ENCODE measurements at places on chromosomes 16 and 17.

DNA sequence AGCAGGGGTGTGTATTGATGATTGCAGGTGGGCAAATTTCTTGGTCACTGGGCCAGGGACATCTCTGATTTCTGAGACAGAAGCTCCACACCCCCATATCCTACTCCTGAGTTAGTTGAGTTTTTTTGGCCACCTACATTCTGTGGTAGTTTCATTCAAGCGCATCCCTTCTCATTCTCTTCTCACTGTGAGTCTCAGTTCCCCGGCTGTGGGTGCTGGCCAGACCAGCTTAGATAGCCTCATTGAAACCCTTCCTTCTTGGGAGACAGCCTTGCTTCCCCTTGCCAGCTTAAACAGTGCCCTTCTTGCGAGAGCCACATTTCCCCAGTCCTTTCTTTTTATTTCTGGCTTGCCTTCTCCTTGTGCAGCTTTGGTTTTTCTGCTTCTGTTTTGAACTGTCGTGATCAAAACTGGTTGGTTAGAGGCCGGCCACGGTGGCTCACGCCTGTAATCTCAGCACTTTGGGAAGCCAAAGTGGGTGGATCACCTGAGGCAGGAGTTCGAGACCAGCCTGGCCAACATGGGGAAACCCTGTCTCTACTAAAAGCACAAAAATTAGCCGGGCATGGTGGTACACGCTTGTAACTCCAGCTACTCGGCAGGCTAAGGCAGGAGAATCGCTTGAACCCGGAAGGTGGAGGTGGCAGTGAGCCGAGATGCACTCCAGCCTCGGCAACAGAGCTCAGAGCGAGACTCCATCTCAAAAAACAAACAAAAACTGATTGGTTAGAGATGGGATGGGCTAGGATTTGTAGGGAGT lies 2.8 kb downstream of the GPT2 start:
- no peaks in the 10 kb centered on the region for H3K36me3 ChIP-seq
- H3K4me1 ChIP-seq = peaks cover 21% of the 10 kb centered on the region
- H3K27ac ChIP-seq = no peak overlapping the region
- DNase-seq = no peak

DNA sequence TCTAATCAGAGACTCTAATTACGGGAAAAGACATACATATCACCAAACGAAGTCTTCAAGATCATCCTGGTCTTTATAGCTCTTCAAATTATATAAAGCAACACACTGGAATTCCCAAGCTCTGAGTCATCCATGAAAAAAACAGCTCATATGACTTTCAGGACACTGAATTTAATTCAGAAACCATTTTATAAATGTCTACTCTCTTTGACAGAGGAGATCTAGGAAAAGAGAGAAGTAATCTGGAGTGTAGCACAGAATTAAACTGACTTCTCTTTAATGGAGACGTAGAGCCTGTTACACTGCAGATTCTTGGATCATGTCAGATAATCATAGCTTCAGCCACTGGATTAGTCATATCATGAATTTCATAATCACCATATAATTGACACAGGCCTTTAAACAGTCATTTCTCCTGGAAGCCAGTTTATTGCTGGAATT lies 86.8 kb upstream of the WSB1 start:
- no peaks in the 10 kb centered on the region for H3K27me3 ChIP-seq
- no peaks in the 10 kb centered on the region for H3K4me1 ChIP-seq
- no peak overlapping the region for H3K27ac ChIP-seq
- H3K36me3 ChIP-seq = no peaks in the 10 kb centered on the region
- DNase-seq = no peak

- H3K4me3 ChIP-seq = no peak overlapping the region
- no peak overlapping the region for H3K27ac ChIP-seq
- H3K36me3 ChIP-seq = no peaks in the 10 kb centered on the region
- peaks cover 34% of the 10 kb centered on the region for H3K4me1 ChIP-seq
- no peak for DNase-seq
These were observed 1.4 kb downstream of the DCXR start for GRCh38 chr17:82035956-82036633.

- no peaks in the 10 kb centered on the region for H3K36me3 ChIP-seq
- DNase-seq = no peak
- H3K4me3 ChIP-seq = no peak overlapping the region
- H3K27me3 ChIP-seq = no peaks in the 10 kb centered on the region
- no peaks in the 10 kb centered on the region for H3K4me1 ChIP-seq
- no peak overlapping the region for H3K27ac ChIP-seq
These were observed 198.2 kb downstream of the MAF start for GRCh38 chr16:79402356-79402755.

- H3K27ac ChIP-seq = no peak overlapping the region
- no peak for DNase-seq
- no peaks in the 10 kb centered on the region for H3K36me3 ChIP-seq
- H3K4me1 ChIP-seq = peaks cover 13% of the 10 kb centered on the region
- H3K27me3 ChIP-seq = no peaks in the 10 kb centered on the region
- H3K4me3 ChIP-seq = no peak overlapping the region
These were observed 40.8 kb downstream of the METRNL start for GRCh38 chr17:83119987-83120864.

DNA sequence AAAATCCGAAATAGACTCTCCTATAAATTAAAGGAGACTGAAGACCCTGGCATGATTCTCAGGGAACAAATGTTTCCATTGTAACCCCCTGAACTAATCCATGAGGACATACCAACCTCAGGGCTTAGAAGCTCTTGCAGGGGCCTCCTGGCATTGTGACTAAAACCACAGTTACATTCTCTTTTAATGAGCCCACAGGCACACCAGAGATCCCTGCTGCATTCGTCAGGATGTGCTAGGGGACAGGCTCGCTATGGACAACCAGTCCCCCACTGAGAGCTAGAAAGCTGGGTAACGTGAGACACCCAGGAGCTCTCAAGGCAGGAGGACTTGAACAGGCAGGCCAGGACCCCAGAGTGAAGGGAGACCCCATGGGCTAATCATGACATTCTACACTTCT lies 140.6 kb upstream of the TNRC6C start:
- H3K36me3 ChIP-seq = no peaks in the 10 kb centered on the region
- H3K4me1 ChIP-seq = peaks cover 6% of the 10 kb centered on the region
- H3K4me3 ChIP-seq = no peak overlapping the region
- no peaks in the 10 kb centered on the region for H3K27me3 ChIP-seq
- DNase-seq = no peak
- H3K27ac ChIP-seq = no peak overlapping the region

GRCh38 chr16:56662357-56663354 lies 4.9 kb downstream of the MT1F start:
- H3K27ac ChIP-seq = no peak overlapping the region
- no peaks in the 10 kb centered on the region for H3K27me3 ChIP-seq
- H3K4me1 ChIP-seq = peaks cover 4% of the 10 kb centered on the region
- H3K36me3 ChIP-seq = no peaks in the 10 kb centered on the region
- H3K4me3 ChIP-seq = no peak overlapping the region

All from testis (tissue), 5 donors.